ENCODE measurements at places on chromosomes 5 and 9.

DNA sequence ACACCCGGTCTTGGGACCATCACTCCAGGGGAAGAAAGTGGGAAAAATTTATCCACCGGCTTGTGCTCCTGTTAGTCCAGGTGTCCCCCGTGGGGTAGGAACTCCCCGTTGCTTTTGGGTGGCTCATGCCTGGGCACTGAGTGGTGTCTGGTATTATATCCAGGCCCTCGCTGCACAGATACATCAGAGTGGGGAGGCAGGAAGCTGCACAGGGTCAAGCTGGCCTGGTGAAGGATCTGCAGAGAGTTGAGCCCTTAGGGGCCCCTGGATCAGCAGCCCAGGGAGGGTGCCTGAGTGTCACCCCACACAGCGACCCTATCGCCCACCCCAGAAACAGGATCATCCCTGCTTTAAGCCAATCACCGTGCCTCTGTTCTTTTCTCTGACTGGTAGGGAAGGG is 24.4 kb upstream of the COL5A1 start:
- no peak for DNase-seq

GRCh38 chr5:43256261-43256966 is 56.8 kb downstream of the HMGCS1 start:
- DNase-seq = no peak

GRCh38 chr9:19496321-19497050 is 87.7 kb downstream of the ACER2 start:
- DNase-seq = no peak

DNA sequence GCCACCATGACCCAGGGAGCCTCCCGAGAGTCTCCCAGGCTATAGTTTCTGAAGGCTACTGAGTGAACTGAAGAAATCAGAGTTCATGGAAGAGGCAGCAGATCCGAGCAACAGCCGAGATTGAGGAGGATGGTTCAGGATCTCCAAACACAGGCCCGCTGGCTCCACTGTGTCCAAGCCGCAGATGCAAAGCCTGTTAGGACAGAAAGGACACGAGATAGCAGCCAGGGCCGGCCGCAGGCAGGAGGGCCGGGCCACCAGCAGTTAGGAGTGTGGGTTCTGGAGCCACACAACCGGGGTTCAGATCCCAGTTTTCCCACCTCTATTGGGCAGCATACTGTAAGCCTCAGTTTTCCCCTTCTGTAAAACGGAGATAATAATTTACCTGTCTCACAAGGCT is 27.7 kb downstream of the NEK6 start:
- DNase-seq = no peak

DNA sequence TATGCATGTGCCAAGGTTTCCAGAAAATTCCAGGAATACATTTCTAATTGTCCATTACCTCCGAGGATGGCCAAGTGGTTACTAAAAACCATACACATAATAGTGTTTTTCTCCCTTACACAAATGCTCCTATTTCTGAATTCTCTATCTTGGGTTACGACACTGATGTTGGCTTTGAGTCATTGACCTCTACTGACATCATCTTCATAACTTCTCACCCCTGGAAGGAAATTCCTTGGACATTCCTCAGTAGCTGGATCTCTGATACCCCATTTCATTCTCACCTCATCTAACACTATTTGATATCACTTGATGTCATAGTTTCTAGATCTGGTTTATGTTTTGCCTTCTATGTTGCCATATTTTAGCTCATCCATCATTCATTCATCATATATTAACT is 287.2 kb downstream of the CTNND2 start:
- no peak for DNase-seq

GRCh38 chr9:131234799-131235479 is 41.4 kb downstream of the FAM78A start:
- no peak for DNase-seq

- no peak for DNase-seq
Measured at GRCh38 chr5:159768243-159768642, 148.0 kb upstream of the ADRA1B start.

- DNase-seq = no peak
Measured at GRCh38 chr9:117000834-117001233, 313.7 kb downstream of the TRIM32 start.

GRCh38 chr5:141909212-141909611 is 14.5 kb upstream of the DELE1 start:
- no peak for DNase-seq

GRCh38 chr5:180170810-180171567 is 38.0 kb downstream of the RASGEF1C start:
- no peak for DNase-seq

- no peak for DNase-seq
Measured at GRCh38 chr9:134307674-134308638, 18.3 kb upstream of the RXRA start.

GRCh38 chr9:34600908-34601307 is 11.0 kb downstream of the RPP25L start:
- DNase-seq = no peak

DNA sequence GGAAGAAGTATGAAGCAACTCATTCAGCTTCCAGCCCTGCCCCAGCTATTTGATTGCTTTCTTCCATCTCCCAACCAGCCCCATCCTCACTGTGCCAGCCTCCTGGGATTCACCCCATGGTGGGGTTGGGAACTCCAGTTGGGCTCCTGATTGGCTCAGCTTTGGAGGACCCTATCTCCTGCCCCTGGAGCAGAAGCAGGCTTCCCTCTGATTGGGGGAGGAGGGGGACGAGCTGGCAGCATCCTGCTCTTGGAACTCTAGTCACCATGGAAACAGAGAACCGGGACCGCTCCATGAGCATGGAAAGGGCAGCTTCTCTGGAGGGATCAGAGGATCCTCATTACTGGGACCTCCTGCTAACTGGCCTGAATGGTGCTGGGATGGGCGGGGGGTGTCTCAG is 2.6 kb downstream of the SLC6A7 start:
- DNase-seq = no peak

GRCh38 chr5:42854795-42855194 is 43.1 kb upstream of the SELENOP start:
- DNase-seq = no peak

GRCh38 chr5:81268521-81269196 is 32.7 kb upstream of the ZCCHC9 start:
- no peak for DNase-seq

GRCh38 chr9:135302329-135303279 is 177.0 kb upstream of the PPP1R26 start:
- no peak for DNase-seq

DNA sequence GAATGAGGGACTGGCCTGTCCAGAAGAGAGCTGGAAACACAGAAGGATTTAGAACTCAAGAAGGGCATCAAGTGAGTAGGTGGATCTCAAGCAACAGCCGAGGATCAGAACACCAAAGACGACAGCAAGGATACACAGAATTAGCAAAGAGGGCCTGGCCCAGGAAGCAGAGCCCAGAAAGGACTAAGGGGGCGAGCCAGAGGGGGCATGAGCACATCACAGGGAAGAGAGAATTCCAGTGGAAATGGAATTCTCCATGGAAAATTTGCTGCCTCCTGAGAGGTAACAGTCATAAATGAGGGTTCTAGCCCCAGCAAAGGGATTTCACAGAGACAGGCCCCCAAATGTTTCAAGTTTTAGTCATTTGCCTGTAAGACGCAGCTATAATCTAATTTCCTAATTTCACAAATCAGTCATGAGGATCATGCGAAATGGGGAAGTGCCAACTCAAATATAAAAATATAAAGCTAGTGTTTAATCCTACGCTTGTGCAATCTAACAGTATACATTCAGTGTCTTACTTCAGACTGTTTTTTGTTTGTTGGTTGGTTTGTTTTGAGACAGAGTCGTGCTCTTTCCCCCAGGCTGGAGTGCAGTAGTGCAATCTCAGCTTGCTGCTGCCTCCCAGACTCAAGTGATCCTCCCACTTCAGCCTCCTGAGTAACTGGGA is 46.7 kb downstream of the FNBP1 start:
- DNase-seq = no peak
